ENCODE measurements at places on chromosomes 7 and 10.

- no peak for DNase-seq
These were observed 70.5 kb downstream of the SEMA3A start for GRCh38 chr7:84123965-84124547.

GRCh38 chr10:82208726-82209125 lies 333.7 kb downstream of the NRG3 start:
- DNase-seq = no peak

DNA sequence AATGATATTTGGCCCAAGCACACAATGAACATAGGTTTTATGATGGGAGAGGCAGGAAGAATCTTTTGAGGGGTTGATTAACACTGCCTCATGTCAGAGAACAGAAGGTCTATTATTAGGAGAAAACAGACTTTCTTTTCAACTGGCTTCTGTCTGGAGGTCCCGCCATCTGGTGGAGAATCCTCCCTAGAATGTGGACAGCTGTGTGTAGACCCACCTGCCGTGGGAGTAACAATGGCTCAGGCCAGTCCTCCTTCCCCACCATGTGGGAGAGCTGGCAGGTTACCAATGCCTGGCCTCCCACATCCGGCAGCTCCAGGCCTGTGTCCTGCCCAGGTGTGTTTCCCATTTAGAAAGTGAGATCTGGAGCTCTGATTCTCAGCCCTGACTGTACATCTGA lies 70.4 kb upstream of the AOAH start:
- DNase-seq = peak; percentile 53

DNA sequence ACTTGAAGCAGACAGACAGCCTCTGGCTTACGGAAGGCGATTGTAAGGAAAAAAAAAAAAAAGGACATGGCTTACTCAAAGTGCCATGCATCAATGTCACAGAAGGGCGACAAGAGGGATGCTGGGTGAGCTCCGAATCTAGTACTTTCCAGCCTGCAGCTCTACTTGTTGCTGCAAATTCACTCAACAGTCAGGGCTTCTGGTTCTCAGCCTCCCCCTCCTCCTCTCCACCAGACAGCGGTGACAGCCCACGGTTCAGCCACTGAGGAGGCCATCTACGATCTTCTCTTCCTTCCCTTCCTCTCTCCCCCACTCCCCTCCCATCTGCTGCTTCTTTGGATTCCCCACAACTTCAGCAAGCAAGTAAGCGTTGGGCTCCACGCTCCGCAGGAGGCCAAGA lies 63.5 kb downstream of the PRKAG2 start:
- DNase-seq = no peak

DNA sequence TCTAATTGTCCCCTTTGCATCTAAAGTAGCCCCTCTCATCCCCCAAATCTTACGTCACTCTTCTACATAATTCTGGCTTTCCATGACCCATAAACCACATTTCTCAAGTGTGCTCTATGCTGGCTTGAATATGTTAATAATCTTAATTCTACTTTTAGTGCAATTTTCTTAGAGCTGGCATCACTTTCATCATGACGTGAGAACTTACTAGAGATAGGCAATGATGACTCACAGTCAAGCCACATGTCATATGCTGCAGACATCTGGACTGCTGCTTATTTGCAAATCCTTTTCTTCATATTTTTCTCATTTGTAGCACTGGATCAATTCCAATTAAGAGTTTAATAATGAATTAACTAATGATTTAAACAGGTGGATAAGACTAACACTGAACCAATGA lies 260.7 kb upstream of the PRKCQ start:
- no peak for DNase-seq

- no peak for DNase-seq
These were observed 49.4 kb downstream of the MRPL32 start for GRCh38 chr7:42981601-42982000.

- no peak for DNase-seq
These were observed 181.7 kb downstream of the SRPK2 start for GRCh38 chr7:105206985-105207384.

- DNase-seq = no peak
These were observed 226.2 kb downstream of the TNS3 start for GRCh38 chr7:47355684-47356083.

Data from femur (tissue), 1 donor.